ENCODE measurements at places on chromosomes 11 and 22.

DNA sequence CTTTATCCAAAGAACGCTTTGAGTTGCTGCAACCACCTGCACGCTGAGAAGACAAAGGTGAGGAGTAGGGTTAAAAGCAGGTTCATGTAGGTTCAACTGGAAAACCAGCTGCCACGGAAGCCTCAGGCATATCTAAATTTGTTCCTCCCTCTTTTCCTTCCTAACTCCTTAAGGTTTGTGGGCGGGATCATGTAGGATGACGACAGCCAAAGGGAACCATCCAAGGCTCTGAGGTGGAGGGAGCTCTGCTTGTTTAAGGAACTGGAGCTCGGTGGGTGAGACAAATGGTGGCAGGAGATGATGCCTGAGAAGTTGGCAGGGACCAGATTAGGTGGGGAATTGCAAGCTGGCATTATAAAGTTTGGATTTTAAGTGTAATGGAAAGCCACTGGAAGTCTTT is 60.3 kb downstream of the SPON1 start:
- DNase-seq = no peak

DNA sequence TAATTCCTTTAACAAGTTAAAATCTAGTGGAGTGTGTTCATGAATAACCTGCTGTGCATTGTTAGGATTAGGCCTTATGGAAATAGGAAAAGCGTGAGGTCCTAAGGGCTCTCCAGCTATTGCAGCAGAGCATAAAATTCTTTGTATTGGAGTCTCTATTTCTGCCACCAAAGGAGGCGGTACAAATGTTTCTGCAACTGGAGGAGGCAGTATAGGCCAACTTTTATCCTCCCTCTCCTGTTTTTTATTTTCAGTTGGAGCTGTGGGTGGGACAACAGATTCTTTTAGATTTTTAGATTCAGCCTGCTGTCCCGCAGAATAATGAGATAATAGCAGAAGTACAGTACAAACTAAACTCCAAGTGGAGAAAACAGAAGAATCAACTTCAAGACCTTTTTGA is 26.2 kb downstream of the OR10A6 start:
- DNase-seq = no peak

DNA sequence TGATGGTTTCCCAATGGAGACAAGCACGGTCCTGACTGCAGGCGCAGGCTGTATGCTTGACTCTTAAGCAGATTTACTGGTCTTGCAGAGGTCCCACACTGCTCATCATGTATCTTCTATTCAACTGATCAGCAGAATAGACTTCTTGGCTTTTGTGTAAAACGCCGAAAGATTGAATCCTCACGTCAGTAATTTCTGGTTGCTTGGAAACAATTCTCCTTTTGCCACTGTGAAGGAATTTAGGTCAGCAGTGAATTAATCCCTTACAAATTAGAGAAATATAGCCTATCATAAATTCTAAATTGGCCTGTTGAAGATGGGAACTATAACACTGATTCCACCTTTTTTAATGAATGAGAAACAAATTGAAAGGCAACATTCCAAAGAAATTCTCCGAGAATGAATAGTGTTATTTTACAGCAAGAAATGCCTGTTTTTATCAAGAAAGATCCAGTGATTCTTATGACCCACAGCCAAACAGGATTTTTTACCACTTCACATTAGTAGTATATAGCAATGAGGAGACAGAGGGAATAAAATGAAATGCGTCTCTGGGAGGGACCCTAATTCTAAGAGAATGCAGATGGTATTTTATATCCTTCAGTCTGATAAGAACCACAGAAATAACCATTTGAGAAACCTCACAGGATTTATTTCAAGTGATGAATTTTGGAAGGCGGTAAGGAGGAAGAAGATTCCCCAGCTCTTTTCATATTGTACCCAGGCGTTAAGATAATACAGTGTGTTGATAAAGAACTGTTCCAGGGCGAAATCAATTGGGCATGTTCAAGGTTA is 362.5 kb downstream of the RAB38 start:
- no peak for DNase-seq

GRCh38 chr11:77590194-77590782 is 535 bp downstream of the AQP11 start:
- peak; percentile 4 for DNase-seq

- no peak for DNase-seq
These were observed 16.2 kb downstream of the RELT start for GRCh38 chr11:73392108-73393010.

DNA sequence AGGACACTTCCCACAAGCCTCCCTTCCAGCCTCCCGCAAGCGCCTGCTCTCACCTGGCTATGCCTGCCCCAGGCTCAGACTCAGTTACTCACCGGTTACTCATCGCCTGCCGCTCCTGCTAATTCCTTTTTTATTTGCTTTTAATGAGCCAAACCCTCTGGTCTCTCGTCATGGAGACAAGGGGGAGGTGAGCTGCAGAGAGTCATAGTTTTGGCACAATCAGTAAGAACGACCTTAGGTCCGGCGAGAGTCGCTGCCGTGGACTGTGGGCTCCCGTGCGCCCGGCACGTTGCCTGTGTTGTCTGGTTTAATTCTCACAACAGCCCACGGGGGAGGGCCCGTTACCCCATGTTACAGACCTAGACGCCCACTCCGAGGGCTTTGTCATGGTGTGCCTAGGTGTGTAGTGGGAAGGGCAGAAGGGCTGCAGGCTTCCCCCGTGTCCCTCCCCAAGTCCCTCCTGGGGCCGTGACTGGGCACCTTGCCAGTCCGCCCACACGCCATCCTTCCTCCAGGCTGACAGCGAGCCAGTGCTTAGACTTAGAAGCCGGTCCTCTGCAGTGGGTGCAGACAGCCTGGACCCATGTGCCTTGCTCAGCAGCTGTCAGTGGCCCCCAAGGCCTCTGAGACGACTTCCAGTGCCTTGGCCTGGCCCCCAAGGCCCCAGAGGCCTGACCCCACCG is 42.2 kb downstream of the WNT7B start:
- no peak for DNase-seq

- DNase-seq = no peak
These were observed 17.5 kb upstream of the EHF start for GRCh38 chr11:34603129-34604001.

- DNase-seq = peak; percentile 10
These were observed 1.6 kb downstream of the APLP2 start for GRCh38 chr11:130071211-130071712.

DNA sequence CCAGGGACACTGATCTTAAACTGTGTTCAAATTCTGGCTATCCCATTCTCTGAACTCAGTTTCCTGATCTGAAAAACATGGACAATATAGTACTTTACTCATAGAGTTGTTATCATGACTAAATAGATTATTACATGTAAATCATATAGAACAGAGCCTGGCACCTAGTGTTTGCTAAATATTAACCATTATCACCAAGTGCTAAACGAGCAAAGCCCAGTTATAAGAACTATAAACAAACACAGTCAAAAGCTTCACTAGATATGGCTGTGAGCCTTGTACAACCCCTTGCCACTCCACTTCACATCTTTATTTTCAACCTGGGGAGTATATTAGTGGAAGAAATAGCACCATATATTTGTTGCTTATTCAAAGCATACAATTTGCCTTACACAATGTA is 338.9 kb upstream of the CADM1 start:
- DNase-seq = no peak

- DNase-seq = no peak
These were observed 1380.6 kb upstream of the RAG2 start for GRCh38 chr11:37978647-37979046.
